ENCODE measurements at places on chromosomes 5 and 9.
A peak's percentile ranks its signal among the peaks of the same experiment; 100 is the strongest.

DNA sequence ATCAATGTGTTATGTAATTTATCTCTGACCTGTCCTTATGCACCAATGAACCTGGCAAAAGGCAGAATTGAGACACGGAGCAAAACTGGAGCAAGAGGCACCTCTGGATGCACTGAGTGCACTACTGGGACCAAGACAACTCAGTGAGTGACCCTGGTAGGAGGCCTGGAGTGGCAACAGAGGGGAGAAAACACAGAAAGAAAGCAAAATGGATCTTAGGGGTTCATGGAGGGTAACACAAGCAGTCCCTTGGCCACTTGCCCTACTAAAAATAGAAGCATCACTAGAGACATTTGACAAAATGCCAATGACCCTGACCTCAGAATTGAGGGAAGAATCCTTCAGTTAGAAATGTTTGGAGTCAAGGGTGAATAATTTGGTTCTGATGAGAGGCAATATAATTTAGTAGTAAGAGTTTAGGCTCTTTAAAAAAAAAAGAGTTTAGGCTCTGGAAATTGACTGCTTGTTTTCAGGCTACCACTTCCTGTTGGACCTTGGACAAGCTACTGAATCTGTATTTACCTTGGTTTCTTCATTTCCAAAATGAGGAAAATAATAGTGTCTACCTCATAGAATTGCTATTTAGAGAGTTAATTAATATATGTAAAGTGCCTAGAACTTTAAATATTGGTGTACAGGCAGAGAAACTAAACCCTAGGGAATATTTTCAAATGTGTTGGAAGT, 234.9 kb upstream of the TARS1 start:
- no peak for DNase-seq

GRCh38 chr5:52996979-52997378, 7.8 kb downstream of the ITGA2 start:
- DNase-seq, result no peak

DNA sequence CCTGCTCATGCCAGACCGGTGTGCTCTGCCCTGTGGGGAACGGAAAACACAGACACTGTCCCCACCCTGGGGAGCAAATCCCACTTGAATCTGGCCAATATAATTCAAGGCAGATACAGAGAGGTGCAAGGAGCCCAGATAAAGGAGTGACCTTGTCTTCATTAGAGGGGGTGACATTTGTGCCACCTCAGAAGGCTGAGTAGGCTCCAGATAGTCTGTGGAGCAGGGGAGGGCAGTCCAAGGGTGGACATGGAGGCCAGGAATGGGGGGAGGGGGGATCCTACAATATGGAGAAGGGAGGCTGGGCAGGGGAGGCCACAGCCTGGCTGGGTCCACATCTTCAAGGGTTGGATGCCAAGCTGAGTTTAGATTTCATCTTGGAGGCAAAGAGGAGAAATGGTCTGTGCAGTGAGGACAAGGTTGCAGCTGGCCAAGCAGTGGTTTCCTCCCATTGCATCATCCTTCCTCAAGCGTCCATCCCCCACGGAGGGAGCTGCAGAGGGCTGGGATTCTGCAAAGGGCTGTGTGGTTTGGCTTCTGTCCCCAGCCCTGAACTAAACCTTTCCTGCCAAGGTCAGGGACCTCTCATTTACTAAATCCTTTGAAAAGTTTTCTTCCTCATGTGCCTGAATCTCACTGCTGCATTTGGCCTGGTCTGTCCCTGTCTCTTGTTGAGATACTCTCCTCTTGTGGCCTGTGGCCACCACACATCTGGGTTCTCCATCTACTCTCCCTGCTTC, 60.1 kb downstream of the GALNT12 start:
- peak; percentile 17 for DNase-seq

DNA sequence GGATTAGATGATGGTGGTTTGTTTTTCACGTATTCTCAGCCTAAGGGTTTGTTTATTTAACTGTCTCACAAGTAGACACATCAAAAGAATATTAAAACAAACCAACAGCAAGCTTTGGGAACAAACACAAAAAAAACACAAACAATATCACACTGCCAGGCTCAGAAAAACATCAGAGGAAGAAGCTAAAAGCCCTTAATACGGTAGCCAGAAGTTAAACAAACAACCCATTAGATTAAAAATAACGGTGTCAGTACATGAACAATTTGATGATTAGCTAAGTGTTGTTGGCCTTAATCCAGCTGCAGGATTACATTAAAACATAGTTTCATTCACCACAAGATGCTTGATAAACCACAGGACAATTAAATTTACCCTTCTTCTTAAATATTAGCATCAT, 15.9 kb upstream of the DMRT2 start:
- DNase-seq, result no peak

GRCh38 chr9:133113163-133113948, 7.7 kb downstream of the RALGDS start:
- DNase-seq, result no peak

DNA sequence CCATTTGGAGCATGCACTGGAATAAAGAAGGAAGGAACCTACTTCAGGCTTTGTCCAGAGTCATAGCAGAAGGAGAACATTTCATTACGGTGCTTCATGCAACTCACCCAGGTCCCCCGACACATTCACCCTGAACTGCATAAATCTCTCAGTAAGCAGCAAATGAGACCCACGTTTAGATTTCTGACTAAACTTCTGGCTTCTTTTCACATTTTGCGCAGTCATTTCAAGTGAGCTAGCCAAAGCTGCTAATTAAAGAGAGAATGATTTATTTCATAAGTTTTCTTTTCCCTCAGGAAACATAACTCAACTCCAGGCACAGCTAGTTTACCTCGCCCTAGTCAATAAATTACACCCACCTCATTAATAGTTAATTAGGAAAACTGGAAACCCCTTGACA, 88.6 kb upstream of the GAS1 start:
- DNase-seq, result no peak

- DNase-seq, result no peak
These were observed 39.8 kb downstream of the EMB start for GRCh38 chr5:50401336-50401735.

DNA sequence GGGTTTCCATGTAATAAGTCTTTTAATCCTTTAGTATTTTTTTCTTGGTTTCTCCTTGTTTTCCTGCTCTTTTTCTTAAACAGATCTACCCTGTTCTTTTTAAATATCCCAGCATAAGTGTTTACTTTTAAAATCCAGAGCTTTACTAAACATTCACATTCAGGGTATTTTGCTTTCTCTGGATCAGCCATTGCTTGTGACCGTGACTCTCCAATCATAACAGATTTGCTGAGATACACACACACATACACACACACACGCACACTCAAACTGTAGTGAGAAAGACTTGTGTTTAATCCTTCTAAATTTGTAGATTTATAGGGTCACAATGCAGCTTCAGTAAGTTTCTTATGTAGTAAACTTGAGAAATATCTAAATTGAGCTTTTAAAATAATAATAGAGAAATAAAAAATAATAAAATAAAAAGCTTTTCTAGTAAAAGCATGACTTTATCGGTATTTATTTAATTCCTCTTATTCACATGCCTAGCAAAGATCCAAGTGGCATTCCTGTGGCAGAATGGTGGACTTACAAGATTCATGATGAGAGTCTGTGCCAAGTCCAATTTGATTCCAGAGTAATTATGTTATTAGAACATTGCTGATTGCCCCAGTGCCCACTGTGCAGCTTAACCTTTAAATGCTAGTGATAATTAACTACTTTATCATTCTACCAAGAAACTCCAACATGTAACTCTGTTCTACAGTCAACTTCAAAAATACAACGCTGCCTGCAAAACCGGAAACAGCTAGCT, 129.0 kb downstream of the TLE4 start:
- no peak for DNase-seq

DNA sequence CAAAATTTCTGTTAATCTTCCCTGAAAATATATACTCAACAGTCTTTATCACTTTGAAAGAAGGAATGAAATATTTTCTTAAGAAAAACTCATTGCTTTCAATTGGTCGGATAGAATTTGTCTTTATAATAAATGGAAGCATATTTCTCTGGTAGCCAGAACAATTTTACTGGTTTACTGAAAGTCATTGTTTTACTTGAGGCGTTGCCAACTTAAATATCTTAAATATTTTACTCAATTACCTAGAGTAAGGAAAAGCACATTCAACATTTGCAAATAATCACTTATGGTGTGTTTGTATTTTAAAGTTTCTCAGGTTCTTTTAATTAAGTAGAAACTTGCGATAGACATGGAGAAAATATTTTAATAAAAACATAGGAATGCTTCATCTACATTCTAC, 1181.7 kb downstream of the EFNA5 start:
- no peak for DNase-seq

GRCh38 chr9:113640418-113640817, 176.9 kb downstream of the RGS3 start:
- peak; percentile 7 for DNase-seq

GRCh38 chr5:38768412-38769211, 77.2 kb upstream of the OSMR start:
- DNase-seq, result no peak

GRCh38 chr5:3299441-3299840, 296.2 kb upstream of the IRX1 start:
- no peak for DNase-seq

DNA sequence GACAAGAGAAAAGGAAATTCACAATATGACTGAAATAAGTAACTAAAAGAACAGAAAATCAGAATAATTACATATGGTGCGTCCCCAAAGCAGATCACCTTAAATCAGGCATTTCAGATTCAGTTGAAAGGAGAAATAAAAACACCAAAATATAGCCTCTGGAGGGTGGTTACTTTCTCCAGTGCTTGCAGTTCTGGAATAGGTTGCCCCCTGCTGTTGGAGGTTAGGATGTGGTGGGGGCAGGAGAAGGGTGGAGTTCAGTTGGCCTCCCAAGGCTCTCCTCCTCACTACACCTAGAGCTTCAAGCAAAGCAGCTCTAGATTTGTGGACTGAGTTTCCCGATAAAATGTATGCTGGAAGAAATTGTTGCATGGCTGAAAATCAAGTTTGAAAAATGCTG, 338.2 kb upstream of the TLE4 start:
- DNase-seq, result no peak

GRCh38 chr9:136081113-136081825, 13.8 kb downstream of the NACC2 start:
- no peak for DNase-seq

DNA sequence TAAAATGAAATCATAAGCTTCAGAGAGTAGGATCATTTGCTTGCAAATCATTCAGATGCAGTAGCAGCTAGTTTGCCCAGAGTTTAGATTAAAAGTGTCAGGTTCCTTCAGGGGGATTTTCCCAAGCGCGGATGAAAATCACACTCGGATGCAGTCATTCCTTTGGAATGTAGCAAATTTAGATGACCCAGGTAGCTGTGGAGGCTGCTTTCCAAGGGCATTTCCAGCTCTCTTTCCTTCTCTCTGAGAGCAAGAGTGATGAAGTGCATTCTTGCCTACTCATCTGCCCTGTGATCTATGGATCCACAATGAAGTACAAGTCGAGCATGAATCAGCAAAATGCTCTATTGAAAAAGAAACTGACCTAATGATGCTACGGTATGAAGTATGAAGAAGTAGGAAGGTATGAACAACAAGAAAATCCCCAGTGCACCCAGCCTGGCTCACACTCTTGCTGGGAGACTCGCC, 200.2 kb downstream of the PLK2 start:
- peak; percentile 11 for DNase-seq

GRCh38 chr9:20636888-20637440, 14.7 kb upstream of the MLLT3 start:
- peak; percentile 8 for DNase-seq

GRCh38 chr5:77590347-77590746, 48.2 kb downstream of the OTP start:
- DNase-seq, result no peak

DNA sequence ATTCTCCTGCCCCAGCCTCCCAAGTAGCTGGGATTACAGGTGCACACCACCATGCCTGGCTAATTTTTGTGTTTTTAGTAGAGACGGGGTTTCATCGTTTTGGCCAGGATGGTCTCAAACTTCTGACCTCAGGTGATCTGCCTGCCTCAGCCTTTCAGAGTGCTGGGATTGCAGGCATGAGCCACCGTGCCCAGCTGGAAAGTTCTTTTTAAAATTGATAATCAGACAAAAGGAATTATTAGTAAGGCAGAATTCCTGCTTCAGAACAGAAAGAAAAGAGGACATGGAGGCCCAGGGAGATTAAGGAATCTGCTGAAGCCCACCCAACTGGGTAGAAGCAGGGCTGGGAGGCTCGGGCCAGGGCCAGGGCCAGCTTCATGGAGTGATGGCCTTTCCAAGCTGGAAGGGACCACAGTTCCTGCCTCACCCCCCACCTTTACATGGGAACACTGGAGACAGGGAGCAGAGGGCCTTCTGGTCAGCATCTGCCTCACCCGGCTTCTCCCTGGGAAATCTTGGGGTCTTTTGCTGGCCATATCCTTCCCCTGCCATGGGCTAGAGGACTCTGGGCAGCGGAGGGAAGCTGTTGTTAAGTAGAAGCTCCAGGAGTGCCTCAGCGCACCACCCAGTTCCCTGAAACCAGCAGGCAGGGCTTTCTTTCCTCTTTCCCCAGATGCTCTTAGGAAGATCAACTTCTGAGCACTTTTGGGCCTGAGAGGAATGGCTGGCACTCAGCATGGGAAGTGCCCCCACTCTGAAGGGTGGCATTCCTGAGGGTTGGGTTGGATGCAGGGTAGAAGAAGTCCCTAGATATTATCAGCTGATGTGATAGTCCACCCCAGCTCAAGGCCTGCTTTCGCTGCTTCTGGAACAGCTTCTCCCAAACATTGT, 70.1 kb downstream of the RGS3 start:
- no peak for DNase-seq

DNA sequence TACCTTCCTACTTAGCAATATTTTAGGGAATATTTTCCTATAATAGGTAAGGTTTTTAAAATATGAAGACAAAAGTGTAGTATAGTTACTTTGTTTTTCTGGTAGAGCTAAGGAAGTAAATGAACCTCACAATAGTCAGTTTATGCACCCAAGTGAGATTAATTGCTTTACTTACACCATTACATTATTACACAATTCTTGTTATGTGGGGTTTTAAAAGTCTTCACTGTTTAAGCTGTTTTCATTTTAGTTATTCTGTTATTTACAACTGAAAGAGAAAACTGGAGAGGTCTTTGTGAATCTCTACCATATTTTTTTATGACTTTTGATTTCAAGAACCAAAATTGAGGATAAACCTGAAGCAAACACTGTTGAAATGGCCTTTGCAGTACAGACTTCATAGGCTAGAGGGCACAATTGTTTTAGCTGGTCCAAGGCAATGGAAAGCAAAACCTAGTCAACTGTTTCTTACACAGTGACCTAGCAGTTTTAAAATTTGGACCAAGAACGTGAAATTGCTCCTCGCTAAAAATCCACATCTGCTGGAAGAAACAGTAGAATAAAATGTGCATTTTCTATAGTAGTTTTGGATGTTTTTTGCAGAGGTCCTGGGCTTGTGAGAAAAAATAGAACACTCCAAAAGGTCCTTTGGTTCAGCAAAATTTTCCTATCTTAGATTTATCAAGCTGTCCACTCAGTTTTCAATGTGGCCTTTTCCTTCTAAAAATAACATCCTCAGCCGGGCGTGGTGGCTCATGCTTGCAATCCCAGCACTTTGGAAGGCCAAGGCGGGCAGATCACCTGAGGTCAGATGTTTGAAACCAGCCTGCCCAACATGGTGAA, 66.4 kb upstream of the FER start:
- DNase-seq, result peak; percentile 66
